Cerebellum (tissue), 4 donors: ENCODE measurements at places on chromosomes 2 and 18. TPM values are rescaled to one million over a fixed set of nuclear protein-coding genes. Genes with fewer than 3 reads are reported as not detected.

The CTLA4 gene
- not detected for total RNA-seq

The UGT1A4 gene
- total RNA-seq, result not detected

The NT5DC4 gene
- not detected for total RNA-seq

The TGOLN2 gene
- 39.5 TPM for total RNA-seq

The CAB39 gene
- 98.3 TPM for total RNA-seq

The CNRIP1 gene
- 39.8 TPM for total RNA-seq

The SLC4A5 gene
- 5.9 TPM for total RNA-seq

The ZFP36L2 gene
- 6.6 TPM for total RNA-seq

The NEMP2 gene
- 5.4 TPM for total RNA-seq

The TSPYL6 gene
- total RNA-seq, result 0.18 TPM

The RGPD3 gene
- 0.82 TPM for total RNA-seq
